Activated CD8-positive, alpha-beta memory T cell treated with anti-CD3 and anti-CD28 coated beads, Interleukin-2, amount 50 U/mL, for 4 hours (primary cell): ENCODE measurements at places on chromosomes 6 and 20.

GRCh38 chr6:10412461-10413261, 2.2 kb downstream of the TFAP2A start:
- no peak for DNase-seq

DNA sequence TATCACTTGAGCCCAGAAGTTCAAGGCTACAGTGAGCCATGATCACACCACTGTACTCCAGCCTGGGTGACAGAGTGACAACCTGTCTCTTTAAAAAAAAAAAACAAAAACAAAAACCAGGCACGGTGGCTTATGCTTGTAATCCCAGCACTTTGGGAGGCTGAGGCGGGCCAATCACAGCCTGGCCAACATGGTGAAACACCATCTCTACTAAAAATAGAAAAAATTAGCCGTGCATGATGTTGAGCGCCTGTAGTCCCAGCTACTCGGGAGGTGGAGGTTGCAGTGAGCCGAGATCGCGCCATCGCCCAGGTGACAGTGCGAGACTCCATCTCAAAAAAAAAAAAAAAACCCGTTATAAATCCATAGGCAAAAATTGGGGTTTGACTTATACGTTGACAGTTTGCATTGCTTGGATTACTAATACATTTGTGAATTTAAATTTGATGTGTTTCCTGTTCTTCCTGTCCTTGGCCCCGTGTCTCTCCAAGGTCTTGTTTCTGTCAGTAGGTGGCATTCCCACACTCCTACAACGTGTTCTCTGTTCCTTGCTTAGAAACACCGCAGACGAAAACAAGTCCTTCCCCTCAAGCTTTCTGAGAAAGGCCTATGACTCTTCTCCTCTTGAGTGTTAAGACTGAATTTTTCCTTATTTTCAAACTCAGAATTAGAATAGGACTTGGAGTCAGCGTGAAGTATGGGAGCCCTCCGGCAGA, 147.0 kb downstream of the DTNBP1 start:
- DNase-seq: no peak

DNA sequence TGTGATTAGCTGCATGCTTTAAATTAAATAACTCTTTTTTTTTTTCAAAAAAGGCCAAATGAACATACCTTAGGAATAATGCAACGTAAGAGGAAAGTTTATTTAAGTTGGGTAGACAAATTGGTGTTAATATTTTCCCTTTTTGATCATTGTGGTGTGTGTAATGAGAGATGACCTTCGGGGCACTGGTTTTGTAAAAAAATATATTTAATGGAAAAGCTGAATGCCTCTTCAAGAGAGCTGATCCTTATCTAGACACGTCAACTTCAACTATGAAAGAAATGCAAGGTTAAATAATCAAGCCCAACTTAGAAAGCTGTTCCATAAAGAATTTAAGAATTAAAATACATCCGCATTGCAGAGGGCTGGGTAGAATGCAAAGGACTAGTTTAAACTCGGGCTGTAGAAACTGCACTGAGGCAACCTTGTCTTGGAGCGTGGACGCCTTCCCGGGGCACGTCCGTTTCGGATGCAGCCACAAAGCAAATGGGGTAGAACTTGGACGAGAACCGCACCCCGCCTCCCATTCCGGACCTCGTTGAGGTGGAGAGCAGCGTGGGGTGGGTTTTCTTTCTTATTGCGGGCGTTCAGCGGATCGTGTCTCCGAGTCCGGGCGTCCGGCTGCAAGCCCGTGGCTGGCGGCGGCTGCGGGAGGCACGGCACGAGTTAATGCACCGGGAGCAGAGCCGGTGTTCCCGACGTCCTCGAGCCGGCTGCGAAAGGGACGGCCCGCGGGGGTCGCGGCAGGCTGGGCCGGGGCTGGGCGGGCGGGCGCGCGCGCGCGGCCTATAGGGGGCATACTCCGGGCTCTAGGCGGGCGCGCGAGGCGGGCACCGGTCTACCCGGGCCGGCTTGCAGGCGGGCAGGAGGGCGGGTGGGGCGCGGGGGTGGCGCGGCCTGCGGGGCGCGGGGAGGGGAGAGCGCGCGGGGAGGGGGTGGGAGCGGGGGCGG, 1.9 kb downstream of the JARID2 start:
- no peak for DNase-seq

DNA sequence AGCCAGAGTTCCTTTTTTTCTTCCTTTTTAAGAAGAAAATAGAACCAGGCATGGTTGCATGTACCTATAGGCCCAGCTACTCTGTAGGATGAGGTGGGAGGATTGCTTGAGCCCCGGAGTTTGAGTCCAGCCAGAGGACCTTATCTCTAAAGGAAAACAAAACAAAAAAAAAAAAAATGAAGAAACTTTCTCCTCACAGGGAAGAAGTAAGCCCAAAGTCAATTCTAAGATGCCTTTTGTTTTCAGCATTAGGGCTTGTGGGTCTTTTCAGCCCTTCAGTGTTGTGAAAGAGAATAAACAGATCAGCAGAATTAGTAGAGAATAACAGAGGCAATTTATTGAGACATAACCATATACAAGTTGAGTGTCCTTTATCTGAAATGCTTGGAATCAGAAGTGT, 26.8 kb downstream of the ZNF451 start:
- no peak for DNase-seq

DNA sequence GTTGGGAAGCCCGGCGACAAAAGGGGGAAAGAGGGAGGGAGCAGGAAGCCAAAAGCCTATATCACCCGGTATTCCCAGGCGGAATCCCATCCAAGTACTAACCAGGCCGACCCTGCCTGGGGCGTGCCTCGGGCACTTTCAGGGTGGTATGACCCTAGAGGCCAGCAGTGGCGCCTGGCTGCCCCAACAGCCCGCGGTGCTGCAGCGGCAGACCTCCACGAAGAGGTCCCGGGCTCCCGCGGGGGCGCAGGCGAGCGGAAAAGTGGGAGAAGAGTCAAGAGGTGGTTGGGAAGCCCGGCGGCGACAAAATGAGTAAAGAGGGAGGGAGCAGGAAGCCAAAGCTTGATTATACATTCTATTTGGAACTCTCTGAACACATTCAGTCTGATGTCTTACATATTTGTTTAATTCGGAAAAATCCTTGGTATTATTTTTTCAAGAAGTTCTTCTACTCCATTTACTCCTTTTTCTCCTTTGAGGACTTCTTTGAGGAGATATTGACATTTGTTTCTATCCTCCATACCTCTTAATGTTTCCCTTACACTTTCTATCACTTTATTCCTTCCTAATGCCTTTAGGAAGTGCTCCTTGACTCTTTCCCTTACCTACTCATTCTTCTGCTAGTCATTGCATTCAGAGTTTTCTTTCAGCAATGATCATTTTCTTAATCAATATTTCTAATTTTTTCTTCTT, 11.5 kb downstream of the TREML4 start:
- DNase-seq: no peak

- DNase-seq: no peak
Observed at GRCh38 chr6:25981568-25982263, 19.1 kb downstream of the TRIM38 start.

DNA sequence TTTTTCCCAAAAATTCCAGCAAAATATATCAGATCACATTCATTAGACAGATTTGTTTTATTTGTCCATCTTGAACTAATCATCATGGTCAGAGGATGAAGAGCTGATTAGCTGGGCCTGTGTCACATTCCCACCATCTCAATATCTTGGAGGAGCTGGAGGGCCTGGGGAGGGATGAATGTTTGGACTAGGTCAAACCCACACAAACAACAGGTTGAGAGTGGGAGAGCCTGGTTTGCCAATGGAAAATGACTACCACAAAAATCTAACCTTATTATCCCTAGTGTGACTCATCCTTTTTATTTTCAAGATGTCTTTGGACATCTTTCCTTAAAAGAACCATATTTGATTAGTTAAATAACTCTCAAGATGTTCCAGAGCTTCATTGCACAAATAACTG, 242.4 kb downstream of the OGFRL1 start:
- no peak for DNase-seq

DNA sequence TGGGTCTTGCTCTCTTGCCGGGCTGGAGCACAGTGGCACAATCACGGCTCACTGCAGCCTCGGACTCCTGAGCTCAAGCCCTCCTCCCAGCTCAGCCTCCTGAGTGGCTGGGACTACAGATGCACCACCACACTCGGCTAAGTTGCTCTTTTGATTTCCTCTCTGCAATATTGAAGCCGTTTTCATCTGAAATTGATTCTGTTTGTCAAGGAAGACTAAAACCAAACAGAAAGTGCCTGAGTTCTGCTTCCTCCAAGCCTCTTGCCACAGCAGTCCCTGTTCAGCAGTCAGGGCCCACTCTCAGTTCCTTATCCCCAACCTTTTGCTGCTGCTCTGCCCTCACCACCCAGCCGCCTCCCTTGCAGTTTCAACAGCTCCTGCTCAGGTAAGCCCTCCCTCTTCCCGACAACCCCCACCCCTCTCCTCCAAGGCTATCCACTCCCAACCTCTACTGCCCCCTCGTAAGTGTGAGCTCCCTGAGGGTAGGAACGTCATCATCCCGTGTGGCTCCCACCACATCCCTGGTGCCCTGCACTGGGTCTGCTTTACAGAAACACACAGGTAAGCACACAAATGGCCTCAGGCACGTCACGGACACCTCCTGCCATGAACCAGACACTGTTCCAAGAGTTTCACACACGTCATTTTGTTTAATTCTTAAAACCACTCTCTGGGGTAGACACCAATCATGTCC, 70.7 kb upstream of the TAB2 start:
- no peak for DNase-seq

DNA sequence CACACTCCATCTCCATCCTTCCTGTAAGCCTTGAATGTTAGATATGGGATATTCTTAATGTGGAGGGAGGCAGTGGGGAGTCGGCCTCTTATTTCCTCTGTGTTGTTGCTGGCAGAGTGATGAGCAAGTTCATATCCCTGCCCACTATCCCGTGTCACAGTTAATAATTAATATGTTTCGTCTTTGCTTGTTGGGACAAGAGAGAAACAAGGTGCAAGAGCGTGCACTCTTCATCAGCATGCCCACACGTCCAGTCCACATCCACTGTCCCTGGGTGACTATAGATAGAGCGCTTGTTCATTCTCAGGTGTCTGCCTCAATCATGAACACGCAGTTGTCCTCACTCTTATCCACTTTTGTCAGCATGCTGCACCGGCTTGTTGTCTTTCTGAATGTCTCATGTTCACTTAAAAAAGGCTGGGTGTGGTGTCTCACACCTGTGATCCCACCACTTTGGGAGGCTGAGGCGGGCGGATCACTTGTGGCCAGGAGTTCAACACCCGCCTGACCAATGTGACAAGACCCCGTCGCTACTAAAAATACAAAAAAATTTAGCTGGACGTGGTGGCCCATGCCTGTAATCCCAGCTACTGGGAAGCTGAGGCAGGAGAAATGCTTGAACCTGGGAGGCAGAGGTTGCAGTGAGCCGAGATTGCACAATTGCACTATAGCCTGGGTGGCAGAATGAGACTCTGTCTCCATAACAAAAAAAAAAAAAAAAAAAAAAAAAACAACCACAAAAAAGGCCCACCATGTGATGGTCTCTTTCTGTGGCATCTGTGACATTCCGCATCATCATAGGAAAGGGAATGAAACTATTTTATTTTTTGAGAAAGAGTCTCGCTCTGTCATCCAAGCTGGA, 34.2 kb downstream of the PPP1R3G start:
- no peak for DNase-seq

DNA sequence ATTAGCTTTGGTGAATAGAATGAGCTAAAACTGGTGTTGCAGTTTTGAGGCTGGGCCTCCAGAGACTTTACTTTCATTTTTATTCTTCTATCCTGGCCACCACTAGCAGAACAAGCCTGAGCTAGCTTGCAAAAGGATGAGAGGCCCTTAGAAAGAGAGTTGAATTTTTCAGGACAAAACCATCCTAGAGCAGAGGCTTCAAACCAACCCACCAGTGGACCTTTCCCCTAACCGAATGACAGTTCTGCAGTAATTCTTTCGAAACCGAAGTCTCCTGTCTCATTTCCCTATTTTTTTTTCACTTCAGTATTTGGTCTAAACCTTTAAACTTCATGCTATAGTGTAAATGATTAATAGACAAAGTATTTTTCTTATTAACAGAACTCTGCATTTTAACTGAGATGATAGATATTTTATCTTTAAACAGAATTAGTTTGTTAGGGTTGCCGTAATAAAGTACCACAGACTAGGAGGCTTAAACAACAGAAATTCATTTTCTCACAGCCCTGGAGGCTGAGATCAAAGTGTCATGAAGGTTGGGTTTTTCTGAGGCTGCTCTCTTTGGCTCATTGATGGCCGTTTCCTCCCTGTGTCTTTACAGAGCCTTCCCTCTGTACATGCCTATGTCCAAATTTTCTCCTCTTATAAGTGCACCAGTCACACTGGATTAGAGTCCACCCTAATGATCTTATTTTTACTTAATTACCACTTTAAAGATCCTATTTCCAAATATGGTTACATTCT, 80.6 kb upstream of the PAK5 start:
- no peak for DNase-seq

- no peak for DNase-seq
Observed at GRCh38 chr6:7604003-7604402, 14.0 kb downstream of the SNRNP48 start.

DNA sequence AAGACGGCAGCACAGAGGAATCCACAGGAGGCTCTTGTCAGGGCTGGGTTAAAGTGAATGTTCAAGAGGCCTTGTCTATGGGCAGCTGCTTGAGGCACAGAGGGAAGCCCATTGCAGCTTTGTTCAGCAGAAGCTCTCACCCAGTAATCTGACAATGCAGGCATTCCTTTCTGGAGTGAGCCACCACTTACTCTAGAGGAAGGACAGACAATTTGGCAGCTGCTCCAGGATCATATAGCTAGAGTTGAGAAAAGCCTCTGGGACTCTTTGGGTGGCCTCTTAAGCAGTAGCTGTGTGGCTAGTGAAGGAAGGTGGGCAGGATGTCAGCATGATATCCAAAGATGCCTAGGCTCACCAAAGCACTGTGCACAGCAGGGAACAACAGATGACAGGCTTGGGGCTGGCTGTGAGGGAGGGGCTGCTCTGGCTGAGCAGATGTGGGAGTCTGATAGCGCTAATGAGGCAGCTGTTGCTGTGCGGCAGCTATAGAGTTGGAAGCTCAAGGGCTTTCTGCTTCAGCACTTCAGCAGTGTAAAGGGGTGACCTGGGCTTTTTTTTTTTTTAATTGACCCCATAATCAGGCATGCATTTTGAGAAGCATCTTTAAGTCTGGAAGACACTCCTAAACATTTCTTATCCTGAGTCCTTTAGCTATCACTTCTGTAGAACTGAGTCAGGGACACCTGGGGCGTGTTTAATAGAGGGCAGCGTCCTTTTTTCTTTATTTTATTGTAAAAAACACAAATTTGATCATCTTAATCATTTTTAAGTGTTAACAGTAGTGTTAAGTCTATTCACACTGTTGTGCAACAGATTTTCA, 27.2 kb downstream of the CMTR1 start:
- DNase-seq: no peak

- DNase-seq: no peak
Observed at GRCh38 chr6:139472351-139473015, 98.0 kb upstream of the CITED2 start.
